Activated naive CD8-positive, alpha-beta T cell treated with anti-CD3 and anti-CD28 coated beads for 36 hours (primary cell): ENCODE measurements at places on chromosomes 13 and 19. TPM values are rescaled to one million over a fixed set of nuclear protein-coding genes. Genes with fewer than 3 reads are reported as not detected.

Gene KLK12
- total RNA-seq: not detected

Gene SLC10A2
- not detected for total RNA-seq

Gene LILRB5
- total RNA-seq: not detected

Gene RABAC1
- 50.7 TPM for total RNA-seq

Gene ZNF471
- total RNA-seq: 1.2 TPM

Gene ERICH4
- total RNA-seq: not detected

Gene C19orf38
- total RNA-seq: 2.0 TPM

Gene ERFL
- total RNA-seq: 1.1 TPM

Gene STARD13
- 0.23 TPM for total RNA-seq

Gene NTF4
- not detected for total RNA-seq

Gene HOMER3
- not detected for total RNA-seq

Gene RASIP1
- 0.49 TPM for total RNA-seq

Gene IGLON5
- 0.12 TPM for total RNA-seq

Gene RGL3
- not detected for total RNA-seq

Gene RUBCNL
- total RNA-seq: 1.9 TPM

Gene TRIM28
- total RNA-seq: 671 TPM

Gene CD177
- total RNA-seq: not detected

Gene ITPKC
- total RNA-seq: 4.1 TPM

Gene TMEM272
- total RNA-seq: 1.5 TPM

Gene GTPBP3
- total RNA-seq: 49.6 TPM

Gene ARRDC5
- not detected for total RNA-seq

Gene PSG6
- total RNA-seq: not detected

Gene PCDH20
- total RNA-seq: not detected

Gene HRC
- total RNA-seq: not detected

Gene SERTAD3
- 4.4 TPM for total RNA-seq

Gene OR7A5
- not detected for total RNA-seq
